Renal cortex interstitium (tissue), 15 donors: ENCODE measurements at places on chromosomes 4 and X.

GRCh38 chrX:36957425-36958328 is 50.5 kb upstream of the FAM47C start:
- DNase-seq = no peak

- no peak for DNase-seq
Measured at GRCh38 chr4:17811078-17811603, 362 bp downstream of the NCAPG start.

DNA sequence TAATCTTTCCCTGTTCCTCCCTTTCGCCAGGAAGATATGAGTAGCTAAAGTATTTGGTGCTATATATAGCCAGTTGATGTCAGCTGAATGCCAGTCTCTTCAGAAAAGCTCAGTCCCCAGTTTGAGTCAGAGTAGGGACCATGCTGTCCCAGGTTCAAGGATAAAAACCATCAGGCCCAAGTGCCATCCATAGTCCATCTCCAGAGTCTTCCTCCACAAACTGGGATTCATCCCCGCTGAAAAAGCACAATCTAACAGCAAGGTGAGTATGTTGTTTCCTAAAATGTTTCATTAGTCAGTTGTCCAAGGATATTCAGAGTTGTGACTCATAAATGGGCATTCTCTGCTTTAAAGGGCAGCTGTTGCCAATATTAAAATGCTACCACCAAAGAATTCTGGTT is at the start of gene MYOZ2:
Gene MYOZ2, plus strand, starts transcription at position 112 of the 401 bp plus-strand sequence. CDS start 694 bp downstream, outside the sequence.
- DNase-seq = no peak

DNA sequence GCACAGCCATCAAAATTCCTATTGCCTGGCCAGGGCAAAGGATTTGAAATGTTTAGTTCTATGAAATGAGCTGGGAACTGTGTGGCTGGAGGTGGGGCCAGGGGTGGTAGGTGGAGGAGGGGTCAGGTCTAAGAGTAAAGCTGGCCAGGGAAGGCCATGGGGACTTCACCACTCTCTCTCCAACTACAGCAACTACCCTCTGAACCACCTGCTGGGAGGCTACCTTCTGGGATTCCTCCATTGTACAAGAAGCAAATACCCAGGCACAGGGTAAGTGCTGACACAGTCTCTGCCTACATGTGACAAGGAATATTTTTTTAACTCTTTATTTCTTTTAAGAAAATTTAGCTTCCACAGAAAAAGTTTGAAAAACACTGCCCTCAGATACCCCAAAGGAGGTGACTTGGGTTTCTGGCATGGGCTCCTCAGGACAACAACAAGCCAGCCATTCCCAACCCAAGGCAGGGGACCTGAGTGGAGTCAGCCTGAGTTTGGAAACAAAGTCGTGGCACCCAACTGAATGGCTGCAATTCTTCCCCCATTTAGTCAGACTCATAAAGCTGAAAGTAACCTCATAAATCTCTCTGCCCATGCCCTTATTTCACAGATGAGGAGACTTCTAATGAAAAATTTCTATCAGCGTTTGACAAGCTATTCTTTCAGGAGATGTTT is 593.8 kb upstream of the DIPK2B start:
- DNase-seq = no peak

DNA sequence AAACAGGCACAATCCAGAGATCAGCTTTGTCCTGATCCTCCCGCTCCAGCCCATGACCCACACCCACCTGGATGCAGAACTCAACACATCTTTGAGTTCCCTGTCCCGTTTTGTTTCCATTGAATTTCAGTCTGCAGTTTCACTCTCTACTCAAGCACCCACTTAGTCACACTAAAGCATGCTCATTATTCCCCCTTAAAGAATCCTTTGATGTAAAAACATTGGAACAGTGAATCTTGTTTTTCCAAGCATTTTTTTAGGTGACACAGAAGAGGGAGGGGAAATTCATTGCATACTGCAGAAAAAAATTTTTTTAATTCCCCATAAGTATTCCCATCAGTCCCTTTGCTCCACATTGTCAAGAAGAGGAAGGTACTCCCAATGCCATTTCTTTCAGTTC is 249.7 kb upstream of the TTC29 start:
- DNase-seq = no peak

DNA sequence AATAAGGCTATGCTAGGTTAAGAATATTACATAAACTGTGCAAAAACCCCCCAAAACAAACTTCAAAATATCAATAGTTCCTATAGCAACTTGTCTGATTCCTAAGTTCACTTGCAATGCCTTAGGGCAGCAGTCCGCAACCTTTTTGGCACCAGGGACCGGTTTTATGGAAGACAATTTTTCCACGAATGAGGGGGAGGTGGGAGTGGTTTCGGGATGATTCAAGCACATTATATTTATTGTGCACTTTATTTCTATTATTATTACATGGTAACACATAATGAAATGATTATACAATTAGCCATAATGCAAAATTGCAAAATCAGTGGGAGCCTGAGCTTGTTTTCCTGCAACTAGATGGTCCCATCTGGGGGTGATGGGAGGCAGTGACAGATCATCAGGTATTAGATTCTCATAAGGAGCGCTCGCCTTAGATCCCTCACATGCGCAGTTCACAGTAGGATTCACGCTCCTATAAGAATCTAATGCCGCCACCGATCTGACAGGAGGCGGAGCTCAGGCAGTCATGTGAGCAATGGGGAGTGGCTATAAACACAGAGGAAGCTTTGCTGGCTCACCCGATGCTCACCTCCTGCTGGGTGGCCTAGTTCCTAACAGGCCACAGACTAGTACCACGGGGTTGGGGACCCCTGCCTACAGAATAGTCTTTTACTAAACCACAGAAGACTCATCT is 39.7 kb downstream of the ACOX3 start:
- no peak for DNase-seq

GRCh38 chr4:2800691-2801596 is 8.1 kb downstream of the SH3BP2 start:
- DNase-seq = no peak

DNA sequence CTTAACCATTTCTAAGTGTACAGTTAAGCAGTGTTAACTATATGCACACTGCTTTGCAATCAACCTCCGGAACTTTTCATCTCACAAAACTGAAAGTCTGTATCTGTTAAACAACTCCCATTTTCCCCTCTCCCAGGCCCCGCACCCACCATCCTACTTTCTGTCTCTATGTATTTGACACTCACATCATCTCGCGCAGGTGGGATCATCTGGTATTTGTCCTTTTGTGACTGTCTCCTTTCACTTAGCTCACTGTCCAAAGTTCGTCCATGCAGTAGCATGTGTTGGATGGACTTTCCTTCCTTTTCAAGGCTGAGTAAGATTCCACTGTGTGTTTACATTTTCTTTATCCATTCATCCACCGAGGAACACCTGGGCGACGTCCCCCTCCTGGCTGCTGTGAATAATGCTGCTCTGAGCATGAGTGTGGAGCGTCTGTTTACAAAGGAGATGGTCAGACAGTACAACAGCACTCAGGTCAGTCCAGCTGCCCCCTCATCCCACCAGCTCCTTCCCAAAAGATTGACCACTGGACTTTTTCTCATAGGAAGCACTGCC is 39.8 kb downstream of the DCTD start:
- no peak for DNase-seq

DNA sequence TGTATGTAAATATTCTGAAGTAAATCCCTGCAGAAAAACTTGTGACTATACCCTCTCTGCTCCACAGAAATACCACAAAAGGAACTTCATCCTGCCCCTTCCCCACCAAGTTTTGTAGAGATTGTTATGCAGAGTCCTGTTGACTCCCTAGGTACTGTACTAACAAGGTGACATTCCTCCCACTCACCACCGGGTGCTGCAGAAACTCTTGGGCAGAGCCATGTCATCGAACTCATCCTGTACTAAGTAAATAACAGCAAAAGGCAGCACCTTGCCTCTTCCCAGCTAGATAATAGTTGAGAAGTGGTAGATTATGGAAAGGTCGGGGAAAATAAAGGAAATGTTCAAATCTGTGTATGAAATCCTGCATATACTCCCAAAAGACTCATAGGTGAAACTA is 233.3 kb downstream of the STPG2 start:
- DNase-seq = no peak

DNA sequence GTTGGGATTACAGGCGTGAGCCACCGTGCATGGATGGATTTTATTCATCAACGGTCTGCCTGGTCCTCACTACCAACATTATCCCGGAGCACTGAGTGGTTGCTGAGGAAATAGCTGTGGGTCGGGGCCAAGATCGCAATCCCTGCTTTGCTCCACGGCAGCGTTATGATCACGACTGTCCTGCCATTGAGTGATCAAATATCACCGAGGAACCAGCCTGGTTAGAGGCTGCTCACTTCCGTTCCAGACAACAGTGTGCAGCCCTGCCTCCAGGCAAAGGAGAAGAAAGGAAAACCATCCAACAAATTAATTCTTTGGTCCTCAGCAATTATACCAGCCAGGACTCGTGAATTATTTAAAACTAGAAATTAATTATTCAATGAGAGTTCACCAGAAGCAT is 70.6 kb upstream of the TBL1X start:
- no peak for DNase-seq
